ENCODE measurements at places on chromosomes 3 and 15.

DNA sequence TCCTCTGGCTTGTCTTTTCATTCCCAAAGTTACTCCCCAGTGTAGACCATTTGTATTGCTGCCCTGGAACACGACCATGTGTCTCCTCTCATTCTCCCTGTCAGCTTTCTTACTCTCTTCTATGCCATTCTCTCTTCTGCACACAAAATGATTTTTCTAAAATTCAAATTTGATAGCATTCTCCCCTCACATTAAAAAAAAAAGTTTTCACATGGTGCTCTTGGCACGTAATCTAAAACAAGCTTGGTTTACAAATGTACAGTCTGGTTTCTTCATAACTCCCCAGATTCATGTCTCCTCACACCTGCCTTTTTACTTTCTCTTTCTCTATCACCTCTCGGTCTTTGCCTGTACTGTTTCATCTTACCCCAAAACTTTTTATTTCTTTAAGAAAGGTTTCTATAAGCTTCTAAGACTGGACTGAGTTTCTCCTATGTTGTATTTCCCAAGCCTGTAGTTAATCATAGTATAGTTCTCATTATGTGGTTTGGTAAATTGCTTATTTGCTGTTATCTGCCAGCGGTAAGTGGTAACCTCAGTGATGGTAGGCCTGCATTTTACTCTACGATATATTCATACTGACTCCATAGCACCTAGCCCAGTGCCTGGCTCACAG, 31.2 kb downstream of the BCHE start:
- DNase-seq = no peak

- DNase-seq = no peak
These were observed 41.3 kb upstream of the ROBO1 start for GRCh38 chr3:79809106-79809505.

GRCh38 chr3:81217101-81217500, 544.3 kb downstream of the GBE1 start:
- DNase-seq = no peak

DNA sequence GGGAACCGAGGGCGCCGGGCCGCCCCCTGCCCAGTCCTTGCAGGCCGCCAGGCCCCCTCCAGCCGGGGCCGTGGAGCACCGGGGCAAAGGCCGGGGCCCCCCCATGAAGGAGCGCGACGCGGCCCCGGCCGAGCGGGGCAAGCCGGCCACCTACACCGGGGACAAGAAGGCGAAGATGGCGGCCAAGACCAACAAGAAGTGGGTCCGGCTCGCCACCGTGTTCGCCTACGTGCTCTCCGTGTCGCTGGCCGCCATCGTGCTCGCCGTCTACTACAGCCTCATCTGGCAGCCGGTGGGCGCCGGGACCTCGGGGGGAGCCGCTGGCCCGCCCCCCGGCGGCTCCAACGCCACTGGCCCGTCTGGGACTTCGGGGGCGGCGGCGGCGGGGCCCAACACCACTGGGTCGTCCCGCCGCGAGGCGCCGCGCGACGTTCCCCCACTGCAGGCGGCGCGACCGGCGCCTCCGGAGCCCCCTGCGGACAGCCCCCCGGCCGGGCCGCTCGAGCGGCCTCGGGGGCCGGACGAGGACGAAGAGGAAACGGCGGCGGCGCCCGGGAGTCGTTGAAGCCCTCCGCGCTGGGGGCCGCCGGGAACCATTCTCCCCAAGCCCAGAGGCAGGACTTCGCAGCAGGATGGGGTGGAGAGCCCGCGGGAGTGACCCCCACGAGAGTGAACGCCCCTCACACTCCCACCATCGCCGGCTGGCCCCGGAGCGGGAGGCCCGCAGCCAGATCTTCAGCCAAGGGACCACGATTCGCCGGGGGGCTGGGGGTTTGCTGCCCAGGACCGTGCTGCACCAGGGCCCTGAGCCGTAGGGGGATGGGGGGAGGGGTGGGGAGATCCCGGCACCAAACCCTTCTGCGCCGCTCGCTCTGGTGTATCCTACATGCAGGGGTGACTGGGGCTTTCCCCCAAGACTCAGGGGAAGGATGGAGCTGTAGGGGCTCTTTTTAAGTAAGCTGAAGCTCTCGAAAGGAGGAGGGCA, 753 bp downstream of the INAFM2 start:
- DNase-seq = no peak

DNA sequence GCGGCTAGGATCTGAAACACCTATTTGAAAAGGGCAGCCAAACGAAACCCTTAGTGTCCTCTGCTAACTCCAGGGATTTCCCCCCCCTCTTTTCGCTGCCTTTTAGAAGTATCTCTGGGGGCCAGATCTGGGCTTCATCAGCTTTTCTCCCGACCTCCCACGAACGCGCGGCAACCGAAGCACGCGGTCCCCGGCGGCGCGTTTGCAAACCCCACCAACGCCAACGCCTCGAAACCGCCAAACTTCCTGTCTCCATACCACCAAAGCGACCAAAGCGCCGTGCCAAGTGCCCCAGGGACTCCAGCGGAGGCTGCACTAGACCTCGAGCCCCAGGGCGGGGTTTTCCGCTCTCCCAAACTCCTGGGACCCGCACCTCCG, 155.8 kb upstream of the FRMD4B start:
- no peak for DNase-seq

GRCh38 chr15:63465104-63465503, 39.3 kb upstream of the USP3 start:
- no peak for DNase-seq

- no peak for DNase-seq
These were observed 21.4 kb downstream of the IL20RB start for GRCh38 chr3:136979204-136979603.

GRCh38 chr3:54733106-54734006, 194.5 kb downstream of the LRTM1 start:
- no peak for DNase-seq

GRCh38 chr3:196901768-196902167, 34.0 kb downstream of the SENP5 start:
- DNase-seq = no peak

DNA sequence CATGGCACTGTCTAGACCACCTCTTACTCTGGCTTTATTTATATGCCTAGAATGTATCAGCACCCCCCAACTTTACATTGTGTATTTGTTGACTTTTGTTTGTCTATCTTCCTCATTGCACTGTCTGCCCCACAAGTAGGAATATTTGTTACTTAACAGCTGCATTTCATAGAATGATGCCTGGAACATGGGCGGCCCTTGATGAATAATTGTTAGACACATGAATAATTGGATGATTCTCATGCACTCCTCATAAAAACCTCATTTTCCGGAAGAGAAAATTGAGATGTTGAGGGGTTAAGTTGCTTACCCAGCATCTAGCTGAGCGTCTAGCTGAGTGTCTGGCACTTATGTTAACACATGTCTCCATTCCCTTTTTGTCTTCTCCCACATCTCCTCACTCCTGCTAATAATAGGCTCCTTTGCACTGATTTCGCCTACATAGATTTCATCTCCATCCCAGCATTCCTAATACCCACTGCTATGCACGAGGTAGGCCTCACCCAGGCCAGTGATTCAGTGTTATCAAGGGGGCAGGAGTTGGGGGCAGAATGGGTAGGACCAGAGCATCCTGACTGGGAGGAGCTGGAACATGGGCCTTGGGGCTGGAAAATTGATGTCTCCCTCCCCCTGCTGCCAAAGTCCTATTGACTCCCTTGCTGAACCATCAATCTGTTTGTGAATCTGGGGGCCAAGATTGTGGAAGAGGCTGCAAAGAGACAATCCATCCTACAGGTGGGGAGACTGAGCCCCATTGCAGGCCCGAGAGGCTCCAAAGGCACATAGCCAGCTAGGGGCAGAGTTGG, 7.8 kb upstream of the WNT7A start:
- DNase-seq = no peak

DNA sequence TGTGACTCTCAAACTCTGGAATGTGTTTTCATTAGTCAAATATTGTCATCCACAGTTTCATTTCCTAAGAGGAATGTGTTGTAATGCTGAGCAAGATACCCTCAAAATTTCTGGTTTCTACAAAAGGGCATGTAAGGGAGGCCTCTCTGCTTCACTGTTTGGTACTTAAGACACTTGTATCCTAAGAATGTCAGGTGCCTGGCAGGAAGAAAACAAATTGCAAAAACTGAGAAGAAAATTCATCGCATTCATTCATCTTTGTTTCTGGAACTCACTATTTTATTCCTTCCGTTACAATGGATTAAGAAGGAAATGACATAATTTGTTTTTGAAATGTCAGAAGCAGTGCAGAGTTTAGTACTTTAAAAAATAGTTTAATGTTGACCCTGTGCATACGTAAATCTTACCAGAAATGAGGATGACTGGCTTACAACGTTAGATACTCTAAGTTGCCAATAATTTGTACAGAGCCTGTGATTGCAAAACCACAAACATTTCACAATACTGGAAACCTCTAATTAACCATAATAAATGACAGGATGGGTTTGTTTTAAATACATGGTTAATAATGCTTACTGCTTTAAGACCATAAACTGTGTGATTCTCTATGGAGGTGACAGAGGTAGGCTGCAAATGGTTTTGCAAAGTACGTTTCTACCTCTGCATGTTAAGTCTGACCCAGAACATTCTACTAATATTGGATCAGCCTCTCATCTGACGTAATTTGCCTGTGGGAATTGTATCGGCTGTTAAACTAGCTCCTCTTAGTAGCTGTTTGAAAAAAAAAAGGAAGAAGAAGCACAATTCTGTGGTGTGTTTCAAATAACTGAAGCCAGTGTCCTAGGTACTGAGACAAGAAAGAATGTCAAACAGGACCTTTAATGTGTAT, 477.8 kb downstream of the RBMS3 start:
- DNase-seq = no peak

DNA sequence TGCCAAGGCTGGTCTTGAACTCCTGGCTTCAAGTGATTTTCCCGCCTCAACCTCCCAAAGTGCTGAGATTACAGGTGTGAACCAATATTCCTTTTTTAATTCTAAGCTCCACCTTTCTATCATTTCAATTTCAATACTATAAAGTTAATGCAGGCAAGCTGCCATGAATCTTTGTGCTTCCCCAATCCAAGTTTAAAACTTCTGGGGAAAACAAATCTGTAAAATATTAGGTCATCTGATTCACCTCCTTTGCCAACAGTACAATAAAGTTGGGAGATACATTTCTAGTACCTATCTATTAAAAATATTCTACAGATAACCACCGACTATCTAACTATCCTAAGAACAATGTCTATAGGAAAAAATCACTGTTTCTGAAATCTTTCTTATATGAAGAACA, 102.1 kb downstream of the ATP8B4 start:
- no peak for DNase-seq

DNA sequence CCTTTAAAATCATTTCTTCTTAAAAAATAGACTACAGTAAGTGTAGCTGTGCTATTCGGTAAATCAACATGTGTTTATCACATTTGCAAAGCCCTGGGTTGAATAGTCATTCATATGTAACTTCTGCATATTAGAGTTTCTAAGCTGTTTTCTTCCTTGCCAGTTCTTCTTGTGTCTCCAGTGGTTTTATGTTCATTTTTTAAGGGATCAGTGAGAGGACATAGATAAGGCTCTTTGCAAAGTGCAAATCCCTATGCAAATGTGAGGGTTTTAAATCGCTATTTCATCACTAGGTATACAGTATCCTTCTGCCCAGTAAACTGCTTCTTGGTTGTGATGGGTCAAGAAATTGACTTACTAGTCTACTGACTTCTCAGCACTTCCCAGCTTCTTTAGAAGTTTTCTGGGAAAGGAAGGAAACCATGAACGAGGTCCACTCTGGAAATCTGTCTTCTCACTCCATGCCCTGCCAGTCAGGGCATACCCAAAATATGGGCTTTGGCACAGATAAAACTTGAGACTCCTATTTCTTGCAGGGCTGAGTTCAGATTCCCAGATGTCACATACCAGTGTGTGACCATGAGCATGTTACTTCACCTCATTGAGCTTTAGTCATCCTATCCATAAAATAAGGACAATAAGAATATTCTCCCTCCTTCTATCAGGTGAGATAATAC, 38.8 kb upstream of the ADAMTS9 start:
- DNase-seq = no peak

- no peak for DNase-seq
These were observed 152.7 kb upstream of the CDIN1 start for GRCh38 chr15:36426691-36427090.

- DNase-seq = no peak
These were observed 84.9 kb upstream of the SPATA12 start for GRCh38 chr3:56975567-56975966.

GRCh38 chr15:70050441-70050840, 47.3 kb downstream of the TLE3 start:
- no peak for DNase-seq

- DNase-seq = no peak
These were observed 39.4 kb upstream of the CCR4 start for GRCh38 chr3:32912046-32912445.

- DNase-seq = no peak
These were observed 25.8 kb upstream of the RSL24D1 start for GRCh38 chr15:55222588-55222987.

Measured in anterior cingulate cortex (tissue), 58 donors.